ENCODE measurements at places on chromosomes 13 and 19.

GRCh38 chr13:45691667-45692066, 10.5 kb upstream of the CBY2 start:
- DNase-seq, result no peak

- DNase-seq, result no peak
Measured at GRCh38 chr19:435056-435706, 25.7 kb downstream of the SHC2 start.

GRCh38 chr19:34481861-34482379, 362 bp downstream of the WTIP start:
- no peak for DNase-seq

DNA sequence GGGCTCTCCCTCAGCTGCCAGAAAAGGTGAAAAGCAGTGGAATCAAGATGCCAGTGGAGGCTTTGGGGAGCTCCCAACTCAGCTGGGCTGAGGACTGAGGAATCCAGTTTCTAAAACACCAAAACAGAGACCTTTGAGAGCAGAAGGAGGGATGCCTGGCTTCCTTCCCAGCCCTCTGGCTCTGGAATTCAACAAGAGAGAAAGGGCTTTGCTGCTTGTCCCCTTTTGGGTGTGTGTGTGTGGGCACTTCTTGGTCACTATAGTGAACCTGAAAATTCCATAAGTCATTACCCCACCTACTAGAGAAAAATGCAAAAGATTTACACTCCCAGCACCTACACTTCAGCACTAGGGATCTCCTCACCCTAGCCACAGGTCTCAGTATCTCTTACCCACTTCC, 30.3 kb upstream of the CYP2B6 start:
- no peak for DNase-seq

DNA sequence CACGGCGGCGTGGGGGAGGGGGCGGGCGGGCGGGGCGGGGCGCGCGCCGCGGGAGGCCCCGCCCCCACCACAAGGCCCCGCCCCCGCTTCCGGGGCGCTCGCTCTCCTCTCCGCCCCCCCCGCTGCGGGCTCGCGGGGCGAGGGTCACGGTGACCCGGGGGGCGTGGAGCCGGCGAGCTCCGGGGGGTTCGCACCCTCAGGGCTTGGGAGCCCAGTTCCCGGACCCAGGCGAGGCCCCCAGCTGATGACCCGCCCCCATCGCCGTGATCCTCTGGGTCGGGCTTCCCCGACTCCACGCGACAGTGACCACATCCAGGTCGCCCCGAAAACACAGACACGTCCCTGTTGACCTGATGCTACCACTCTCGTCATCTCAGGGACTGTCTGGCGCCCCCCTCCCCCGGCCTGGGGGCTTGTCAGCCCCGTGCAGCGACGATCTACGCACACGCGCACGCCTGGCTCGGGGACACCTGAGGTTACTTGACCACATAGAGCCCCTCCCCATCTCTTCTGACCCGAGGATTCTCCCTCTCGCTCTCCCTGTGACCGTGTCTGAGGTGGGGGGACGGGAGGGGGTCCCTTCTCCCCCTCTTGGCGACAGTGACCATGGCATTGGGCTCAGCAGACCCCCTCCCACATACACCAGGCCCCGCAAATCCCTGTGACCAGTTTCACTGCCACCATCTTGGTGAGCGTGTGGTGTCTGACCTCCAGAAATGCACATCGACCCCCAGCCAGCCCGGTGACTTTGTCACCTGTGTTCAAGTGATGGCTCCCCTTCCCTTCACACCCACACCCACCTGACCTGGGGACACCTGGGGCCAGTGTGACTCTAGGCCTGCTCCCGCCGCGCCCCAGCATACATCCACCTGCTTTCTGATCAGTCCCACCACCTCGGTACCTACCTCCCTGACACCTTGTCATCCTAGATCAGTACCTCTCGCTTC, 670 bp downstream of the MAP2K7 start:
- DNase-seq, result no peak

GRCh38 chr13:97030705-97031452, 36.6 kb upstream of the OXGR1 start:
- no peak for DNase-seq

DNA sequence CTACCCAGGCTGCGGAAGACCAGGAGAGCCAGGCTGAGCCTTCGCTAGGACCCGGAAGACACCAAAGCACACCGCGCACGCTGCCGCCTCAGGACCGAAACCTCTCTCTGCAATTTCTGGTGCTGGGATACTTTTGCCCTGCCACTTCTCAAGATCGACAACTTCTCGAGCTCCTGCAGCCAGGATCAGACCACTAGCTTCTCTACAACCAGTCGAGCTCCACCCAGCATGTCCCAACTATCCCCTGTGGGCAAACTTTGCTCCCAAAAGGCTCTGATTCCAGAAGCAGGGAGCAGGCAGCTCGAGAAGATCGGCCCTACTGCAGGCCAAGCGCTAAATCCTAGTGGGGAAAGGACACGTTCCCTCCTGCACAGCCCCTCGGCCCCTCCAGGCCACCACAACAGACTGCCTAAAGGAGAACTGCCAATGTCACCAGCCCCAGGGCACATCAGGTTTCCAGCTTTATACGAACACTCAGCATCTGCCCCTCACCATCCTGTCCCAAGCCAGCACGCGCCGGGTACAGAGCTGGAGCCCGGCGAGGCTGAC, 979 bp downstream of the AKAP8 start:
- DNase-seq, result no peak

DNA sequence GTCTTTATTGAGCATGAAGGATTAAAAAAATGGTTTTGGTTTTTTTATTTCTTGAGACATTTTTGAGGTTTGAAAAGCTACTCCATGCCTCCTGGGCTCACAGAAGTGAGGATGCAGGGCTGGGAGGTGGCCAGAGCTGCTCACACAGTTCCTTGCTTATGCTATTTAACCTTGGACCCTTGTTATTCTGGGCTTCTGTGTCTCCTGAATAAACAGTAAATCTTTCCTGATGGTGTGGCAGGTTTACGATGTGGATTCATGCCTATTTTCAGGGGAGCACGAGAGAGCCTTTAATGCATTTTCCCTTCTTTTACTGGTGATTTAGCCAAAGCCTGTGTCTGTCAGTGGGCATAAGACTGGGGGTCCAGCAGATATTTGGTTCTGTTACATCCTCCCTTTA, 34.3 kb upstream of the PCDH8 start:
- DNase-seq, result no peak

DNA sequence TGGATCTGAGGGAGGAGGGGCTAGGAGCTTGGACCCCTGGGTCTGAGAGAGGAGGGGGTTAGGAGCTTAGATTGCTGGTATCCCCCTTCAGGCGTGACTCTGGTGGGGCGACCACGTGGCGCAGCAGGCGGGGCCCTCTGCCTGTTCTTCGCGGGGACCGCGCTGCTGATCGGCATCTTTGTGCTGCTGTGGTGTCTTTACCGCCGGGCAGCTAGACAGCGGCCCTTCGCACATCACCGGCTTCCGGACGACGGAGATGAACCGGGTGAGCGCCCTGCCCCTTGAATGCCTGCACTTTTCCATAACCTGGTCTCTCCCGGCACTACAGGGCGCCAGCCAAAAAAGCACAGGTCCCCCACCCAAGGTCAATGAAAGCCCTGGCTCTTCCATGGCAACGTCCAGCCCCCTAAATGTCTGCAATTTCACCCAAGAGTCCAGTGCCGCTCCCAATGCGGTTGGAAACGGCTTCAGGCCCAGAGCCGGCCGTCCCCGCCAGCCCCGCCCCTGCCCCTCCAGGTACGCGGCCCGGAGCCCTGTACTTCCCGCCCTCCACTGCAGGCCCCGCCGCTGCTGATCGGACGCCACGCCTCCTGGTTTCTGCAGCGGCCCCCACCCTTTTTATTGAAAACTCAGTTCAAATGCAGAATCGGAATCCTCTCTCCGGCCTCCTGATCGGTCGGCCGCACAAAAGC, 2.8 kb downstream of the GFY start:
- DNase-seq, result no peak

DNA sequence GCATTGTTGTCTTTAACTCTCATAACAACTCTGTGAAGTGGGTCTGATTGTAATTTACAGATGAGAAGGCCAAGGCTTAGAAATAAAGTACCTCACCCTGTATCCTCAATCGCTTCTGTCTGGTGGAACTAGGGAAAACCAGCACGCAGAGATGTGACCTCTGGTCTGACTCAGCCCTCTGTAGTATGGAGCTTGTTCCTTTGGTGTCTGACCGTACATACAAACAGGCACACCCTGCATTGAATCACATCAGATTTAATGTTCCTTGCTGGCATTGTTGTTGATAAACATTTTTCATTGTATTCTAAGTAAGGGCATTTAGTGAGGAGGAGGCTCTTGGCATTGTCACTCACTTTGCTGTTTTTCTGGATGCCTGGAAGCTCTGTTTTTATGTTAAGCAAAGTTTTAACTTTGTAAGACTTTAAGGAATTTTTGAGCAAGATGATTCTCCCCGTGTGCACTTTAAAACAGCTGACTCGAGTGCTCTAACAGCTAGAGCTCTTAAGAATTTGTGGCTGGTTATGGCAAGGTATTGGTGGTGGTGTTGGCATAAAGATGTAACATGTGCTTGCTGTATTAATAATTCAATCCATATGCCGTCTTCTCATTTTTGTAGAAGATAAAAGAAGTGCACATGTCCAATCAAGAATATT, 89.0 kb upstream of the SPATA13 start:
- no peak for DNase-seq

DNA sequence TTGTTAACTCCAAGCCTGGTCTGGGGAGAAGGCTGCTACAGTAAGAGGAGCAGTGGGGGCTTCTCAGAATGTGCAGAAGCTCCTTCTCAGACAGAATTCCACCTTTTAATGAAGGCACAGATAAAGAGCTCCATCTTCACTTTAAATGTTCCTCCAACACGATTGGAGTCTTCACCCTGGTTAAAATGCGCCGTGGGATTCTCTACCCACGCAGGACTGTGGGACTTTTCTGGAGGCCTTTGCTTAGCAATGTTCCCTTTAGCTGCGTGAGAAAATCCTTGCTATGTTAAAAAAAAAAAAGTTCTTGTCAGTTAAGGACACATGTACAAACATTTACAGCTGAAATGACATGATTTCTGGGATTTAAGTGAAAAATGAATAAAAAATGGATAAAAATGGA, 546.3 kb downstream of the MYO16 start:
- no peak for DNase-seq

GRCh38 chr13:65594298-65594781, 1635.8 kb downstream of the PCDH9 start:
- no peak for DNase-seq

- peak; percentile 58 for DNase-seq
Measured at GRCh38 chr19:47518139-47518538, 3.3 kb upstream of the NAPA start.

GRCh38 chr19:4036576-4037300, 29.2 kb downstream of the PIAS4 start:
- DNase-seq, result no peak

- DNase-seq, result no peak
Measured at GRCh38 chr13:94317063-94317491, 162.4 kb downstream of the DCT start.

DNA sequence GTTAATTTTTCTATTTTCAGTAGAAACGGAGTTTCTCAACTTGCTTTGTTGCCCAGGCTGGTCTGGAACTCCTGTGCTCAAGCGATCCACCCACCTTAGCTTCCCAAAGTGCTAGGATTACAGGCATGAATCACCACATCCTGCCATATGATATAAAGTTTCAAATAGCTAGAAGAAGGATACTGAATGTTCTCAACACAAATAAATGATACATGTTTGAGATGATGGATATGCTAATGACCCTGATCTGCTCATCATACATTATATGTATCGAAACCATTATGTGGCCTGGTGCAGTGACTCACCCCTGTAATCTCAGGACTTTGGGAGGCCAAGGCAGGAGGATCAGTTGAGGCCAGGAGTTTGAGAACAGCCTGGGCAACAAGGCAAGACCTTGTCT, 11.5 kb downstream of the CIB3 start:
- no peak for DNase-seq

DNA sequence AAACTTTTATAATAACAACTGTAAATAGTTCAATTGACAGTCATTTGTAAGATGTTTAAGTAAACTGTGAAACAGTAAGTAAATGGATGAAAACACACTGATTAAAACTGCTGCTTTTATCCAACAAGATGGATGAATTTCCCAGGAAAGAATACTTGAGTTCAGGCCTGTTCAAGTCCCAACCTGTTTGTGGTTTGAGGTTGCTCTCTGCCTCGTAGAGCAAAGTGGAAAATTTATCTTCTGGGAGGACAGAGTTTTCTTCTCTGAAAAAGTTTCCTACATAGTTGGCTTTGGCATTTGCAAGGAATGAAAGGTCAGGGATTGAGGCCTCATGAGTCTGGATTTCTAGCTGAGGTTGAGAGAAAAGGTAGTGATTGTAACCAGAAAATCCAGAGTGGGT, 15.2 kb upstream of the ZNF543 start:
- no peak for DNase-seq

- DNase-seq, result no peak
Measured at GRCh38 chr19:52694921-52695320, 39.9 kb downstream of the ZNF611 start.

GRCh38 chr13:54078271-54078870, 1049.8 kb downstream of the OLFM4 start:
- no peak for DNase-seq

GRCh38 chr13:29684441-29684840, 89.0 kb upstream of the SLC7A1 start:
- no peak for DNase-seq

DNA sequence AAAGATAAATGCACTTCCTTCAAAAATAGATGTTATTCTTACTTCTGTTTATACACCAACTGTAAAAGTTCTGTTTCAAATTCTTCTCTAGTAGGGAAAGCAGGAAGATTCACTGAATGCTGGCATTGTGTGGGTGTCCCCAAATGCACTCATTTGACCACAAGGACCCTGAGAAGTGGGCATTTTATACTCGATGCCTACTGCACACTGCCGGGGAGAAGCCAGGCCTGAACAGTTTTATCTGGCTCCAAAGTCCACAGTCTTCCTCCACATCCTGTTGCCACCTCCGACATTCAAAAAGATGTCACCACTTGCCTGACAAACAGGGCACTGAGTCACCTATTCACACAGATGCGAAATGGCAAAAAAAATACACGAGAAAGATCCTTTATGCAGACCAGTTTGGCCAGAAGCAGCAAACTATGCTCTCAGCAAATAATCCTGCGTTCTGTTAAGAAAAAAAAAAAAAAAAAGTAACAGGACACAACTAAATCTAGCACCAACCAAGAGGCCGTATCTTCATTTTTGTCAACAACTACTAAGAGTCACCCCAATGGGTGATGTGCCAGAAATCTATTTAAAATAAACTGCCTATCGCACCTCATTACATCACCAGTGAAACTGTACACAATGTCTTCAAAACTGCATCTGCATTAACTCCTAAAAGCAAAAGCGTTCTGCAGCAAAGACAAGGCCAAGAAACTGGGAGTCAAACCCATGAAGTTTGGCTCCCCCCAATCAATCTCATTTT, 6.2 kb downstream of the ZC3H4 start:
- no peak for DNase-seq

DNA sequence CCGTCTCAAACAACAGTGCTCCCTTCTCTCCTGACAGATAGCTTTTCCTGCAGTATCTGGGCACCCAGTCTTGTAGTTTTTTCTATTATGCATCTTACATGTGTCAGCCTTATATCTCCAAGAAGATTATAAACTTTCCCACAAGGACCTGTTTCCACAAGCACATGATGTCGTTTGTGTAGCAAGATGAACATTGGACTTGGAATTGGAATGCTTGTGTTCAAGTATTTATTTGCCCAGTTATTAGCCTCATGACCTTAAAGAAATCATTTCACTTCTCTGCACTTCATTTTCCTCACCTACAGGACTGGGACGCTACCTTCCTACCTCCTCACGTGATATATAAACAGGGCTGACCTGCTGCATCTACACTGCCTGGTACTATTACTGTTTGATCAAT, 21.5 kb downstream of the SHISA2 start:
- no peak for DNase-seq

GRCh38 chr13:65339241-65339640, 1890.9 kb downstream of the PCDH9 start:
- DNase-seq, result no peak

- DNase-seq, result no peak
Measured at GRCh38 chr13:112838038-112838841, 130.8 kb upstream of the MCF2L start.
